ENCODE measurements at places on chromosomes 5 and 9. TPM values are rescaled to one million over a fixed set of nuclear protein-coding genes. Genes with fewer than 3 reads are reported as not detected.

GRCh38 chr9:108040783-108041182 is 551.2 kb upstream of the KLF4 start:
- no peaks in the 10 kb centered on the region for H3K36me3 ChIP-seq
- no peak for DNase-seq
- no peaks in the 10 kb centered on the region for H3K27me3 ChIP-seq
- no peak overlapping the region for H3K4me3 ChIP-seq
- no peak overlapping the region for H3K27ac ChIP-seq

- DNase-seq = no peak
- no peaks in the 10 kb centered on the region for H3K36me3 ChIP-seq
- peaks cover 69% of the 10 kb centered on the region for H3K27me3 ChIP-seq
- no peaks in the 10 kb centered on the region for H3K4me1 ChIP-seq
- H3K27ac ChIP-seq = no peak overlapping the region
- H3K4me3 ChIP-seq = no peak overlapping the region
Measured at GRCh38 chr5:92944337-92944736, 636.7 kb downstream of the NR2F1-AS1 start.

DNA sequence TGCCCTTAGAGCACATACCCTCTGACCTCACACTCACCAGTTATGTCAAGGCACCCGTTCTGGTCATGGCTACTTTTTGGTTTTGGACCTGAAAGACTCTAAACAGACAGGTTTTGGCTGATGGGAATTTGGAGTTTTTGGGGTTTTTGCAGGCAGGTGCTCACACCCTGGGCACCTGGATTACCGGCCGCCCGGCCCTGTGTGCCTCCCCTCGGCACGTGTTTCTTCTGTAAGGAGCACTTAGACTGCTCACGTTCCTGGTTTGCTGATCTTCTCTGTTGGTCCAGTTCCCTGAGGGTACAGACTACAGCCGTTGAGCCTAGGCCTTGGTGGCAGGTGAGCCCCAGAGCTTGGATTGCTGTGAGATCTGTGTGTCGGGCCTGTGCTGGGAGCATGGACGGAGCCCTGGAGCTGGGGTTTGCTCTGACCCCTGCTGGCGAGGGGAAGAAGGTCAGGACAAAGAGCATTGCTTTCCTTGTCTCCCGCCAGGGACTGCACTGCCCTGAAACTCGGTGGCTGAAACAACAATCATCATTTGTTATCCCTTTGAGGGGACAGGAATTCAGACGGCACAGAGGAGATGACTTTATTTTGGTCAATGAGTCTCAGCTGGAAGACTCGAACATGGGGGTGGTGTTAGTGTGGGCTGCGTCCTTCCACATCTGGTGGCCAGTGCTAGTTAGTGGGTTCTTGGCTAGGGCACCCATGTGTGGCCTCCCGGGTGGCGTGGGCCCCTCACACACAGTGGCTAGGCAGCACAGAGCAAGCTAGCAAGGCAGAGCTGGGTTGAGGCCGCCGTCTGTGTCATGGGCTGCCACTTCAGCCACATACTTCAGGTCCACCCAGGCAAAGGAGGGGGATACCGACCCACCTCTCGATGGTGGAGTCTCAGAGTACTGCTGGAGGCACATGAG is 76.4 kb downstream of the EHMT1 start:
- DNase-seq = peak; percentile 72
- no peaks in the 10 kb centered on the region for H3K27me3 ChIP-seq
- no peak overlapping the region for H3K27ac ChIP-seq
- H3K4me3 ChIP-seq = no peak overlapping the region
- no peaks in the 10 kb centered on the region for H3K36me3 ChIP-seq
- peaks cover 3% of the 10 kb centered on the region for H3K4me1 ChIP-seq

DNA sequence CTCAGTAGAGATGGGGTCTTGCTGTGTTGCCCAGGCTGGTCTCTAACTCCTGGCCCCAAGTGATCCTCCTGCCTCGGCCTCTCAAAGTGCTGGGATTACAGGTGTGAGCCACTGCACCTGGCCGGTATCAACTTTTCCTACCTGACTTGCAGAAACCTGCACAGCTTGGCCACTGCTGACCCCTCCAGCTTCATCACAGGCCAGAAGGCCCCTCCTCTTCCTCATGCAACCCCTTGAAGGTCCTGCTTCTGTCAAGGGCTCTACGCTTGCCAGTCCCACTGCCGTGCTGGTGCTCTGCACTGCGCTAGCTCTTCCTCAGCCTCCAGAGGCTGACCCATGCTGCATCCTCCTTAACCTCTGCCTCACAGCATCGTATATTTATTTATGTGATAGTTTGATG is 32.5 kb upstream of the RNU6ATAC start:
- no peak for DNase-seq
- H3K27ac ChIP-seq = no peak overlapping the region
- H3K36me3 ChIP-seq = no peaks in the 10 kb centered on the region
- H3K4me1 ChIP-seq = peaks cover 13% of the 10 kb centered on the region

GRCh38 chr5:38117784-38118479 is 140.4 kb upstream of the EGFLAM start:
- no peak overlapping the region for H3K27ac ChIP-seq

- H3K27me3 ChIP-seq = no peaks in the 10 kb centered on the region
- H3K27ac ChIP-seq = no peak overlapping the region
- DNase-seq = no peak
- H3K4me3 ChIP-seq = no peak overlapping the region
Measured at GRCh38 chr5:56056875-56057274, 62.1 kb upstream of the IL6ST start.

- no peak overlapping the region for H3K4me3 ChIP-seq
- no peak for DNase-seq
Measured at GRCh38 chr9:87359958-87360601, 137.6 kb upstream of the DAPK1 start.

DNA sequence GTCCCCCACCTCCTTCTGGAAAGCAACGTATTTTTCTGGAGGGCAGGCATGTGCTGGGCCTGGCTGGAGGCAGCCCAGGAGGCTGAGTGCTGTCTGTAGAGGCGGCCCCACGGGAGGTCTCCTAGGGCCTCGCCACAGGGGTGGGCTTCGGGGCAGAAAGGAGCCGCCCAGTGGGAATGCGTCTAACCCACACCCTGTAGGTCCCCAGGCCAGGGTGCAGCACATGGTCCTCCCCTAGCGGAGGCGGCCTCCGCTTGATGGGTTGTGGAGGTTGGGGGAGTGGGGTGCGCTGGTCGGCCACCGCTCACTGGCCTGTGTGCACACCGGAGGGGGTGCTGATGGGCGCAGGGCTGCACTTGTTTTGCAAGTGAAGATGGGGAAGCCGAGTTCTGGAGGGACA is 48.3 kb upstream of the UBAC1 start:
- DNase-seq = no peak
- H3K27ac ChIP-seq = no peak overlapping the region
- peaks cover 19% of the 10 kb centered on the region for H3K4me1 ChIP-seq
- no peaks in the 10 kb centered on the region for H3K36me3 ChIP-seq
- no peaks in the 10 kb centered on the region for H3K27me3 ChIP-seq

DNA sequence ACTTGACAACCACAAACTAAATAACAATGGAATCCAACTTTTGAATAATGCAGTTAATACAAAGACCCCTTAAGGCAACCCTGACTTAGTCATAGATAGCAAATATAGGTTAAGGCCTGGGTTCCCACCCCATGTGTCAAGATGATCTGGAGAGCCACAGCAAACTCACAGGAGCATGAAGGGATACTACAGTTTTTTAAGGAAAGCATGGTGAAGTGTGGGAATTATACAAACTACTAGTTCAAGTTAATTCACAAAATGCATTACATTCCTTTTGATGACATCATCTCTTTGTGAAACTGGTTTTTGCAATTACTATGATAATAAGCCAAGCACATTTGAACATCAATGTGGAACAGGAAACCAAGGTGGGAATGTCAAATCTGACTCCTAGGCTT is 50.6 kb downstream of the LHFPL2 start:
- peaks cover 59% of the 10 kb centered on the region for H3K4me1 ChIP-seq
- DNase-seq = no peak
- H3K27me3 ChIP-seq = no peaks in the 10 kb centered on the region
- H3K36me3 ChIP-seq = no peaks in the 10 kb centered on the region

- peak; percentile 68 for DNase-seq
- peaks cover 5% of the 10 kb centered on the region for H3K4me1 ChIP-seq
- H3K4me3 ChIP-seq = no peak overlapping the region
Measured at GRCh38 chr9:128007566-128008138, 26.9 kb upstream of the EEIG1 start.

DNA sequence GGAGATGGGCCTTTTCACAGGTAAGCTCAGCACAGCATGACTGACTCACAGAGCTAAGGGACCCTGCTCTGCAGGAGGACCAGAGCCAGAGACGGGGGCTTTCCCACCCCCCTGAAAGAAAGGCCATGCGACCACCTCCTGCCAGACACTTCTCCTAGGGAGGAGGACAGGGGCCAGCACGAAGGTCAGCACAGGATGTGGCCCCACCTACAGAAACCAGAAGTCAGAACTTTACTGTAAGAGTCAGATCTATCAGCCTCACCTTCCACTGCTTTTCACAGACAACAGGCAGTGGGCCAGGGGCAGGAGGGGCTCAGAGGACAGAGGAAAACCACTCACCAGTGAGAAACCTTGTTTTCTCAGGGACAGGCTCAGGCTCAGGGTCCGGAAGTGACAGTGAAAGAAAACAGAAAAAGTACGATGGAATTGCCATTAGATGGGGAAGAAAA is 37.9 kb downstream of the CCNJL start:
- no peak overlapping the region for H3K4me3 ChIP-seq
- peaks cover 31% of the 10 kb centered on the region for H3K4me1 ChIP-seq
- DNase-seq = no peak
- H3K27me3 ChIP-seq = no peaks in the 10 kb centered on the region
- H3K27ac ChIP-seq = peak overlapping the region; percentile 46

DNA sequence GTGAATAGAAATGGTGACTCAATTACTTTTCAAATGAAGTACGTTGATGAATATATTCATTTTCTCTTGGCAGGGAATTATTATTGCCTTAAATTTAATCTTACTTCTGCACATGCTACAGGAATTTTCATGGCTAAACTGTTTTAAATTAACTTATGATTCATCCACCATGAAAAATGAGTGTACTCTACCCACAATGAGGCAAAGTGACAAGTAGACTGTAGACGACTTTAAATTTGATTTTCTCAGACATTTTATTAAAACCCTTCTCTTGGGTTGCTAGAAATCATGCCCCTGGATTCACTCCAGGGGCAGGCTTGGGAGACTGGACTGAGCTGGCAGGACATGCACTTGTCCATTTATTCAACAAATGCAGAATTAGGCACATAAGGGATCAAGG is 23.5 kb upstream of the ERAP2 start:
- no peaks in the 10 kb centered on the region for H3K27me3 ChIP-seq
- no peak for DNase-seq
- no peaks in the 10 kb centered on the region for H3K4me1 ChIP-seq
- H3K36me3 ChIP-seq = no peaks in the 10 kb centered on the region
- no peak overlapping the region for H3K4me3 ChIP-seq

DNA sequence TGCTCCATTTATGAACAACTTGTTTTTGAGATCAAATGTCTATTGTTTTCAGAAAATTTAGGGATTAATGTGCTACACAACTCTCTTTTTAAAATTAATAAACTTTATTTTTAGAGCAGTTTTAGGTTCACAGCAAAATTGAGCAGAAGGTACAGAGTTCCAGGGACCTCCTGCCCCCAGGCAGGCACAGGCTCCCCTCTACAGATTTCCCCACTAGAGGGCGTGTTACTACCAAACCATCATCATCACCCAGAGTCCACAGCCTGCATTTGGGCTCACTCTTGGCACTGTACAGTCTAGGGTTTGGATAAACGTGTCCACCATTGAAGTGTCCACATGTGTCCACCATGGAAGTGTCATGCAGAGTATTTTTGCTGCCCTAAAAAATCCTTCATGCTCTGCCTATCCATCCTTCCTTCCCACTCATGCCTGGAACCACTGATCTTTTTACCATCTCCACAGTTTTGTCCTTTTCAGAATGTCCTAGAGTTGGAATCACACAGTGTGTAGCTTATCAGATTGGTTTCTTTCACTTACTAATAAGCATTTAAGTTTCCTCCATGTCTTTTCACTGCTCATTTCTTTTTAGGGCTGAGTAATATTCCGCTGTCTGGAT is 61.7 kb downstream of the MRPL36 start:
- H3K4me3 ChIP-seq = no peak overlapping the region
- DNase-seq = peak; percentile 33
- H3K36me3 ChIP-seq = no peaks in the 10 kb centered on the region
- H3K27ac ChIP-seq = no peak overlapping the region
- no peaks in the 10 kb centered on the region for H3K4me1 ChIP-seq
- no peaks in the 10 kb centered on the region for H3K27me3 ChIP-seq

GRCh38 chr9:127033061-127033460 is 89.4 kb downstream of the ANGPTL2 start:
- H3K36me3 ChIP-seq = no peaks in the 10 kb centered on the region
- no peak for DNase-seq
- no peak overlapping the region for H3K4me3 ChIP-seq

DNA sequence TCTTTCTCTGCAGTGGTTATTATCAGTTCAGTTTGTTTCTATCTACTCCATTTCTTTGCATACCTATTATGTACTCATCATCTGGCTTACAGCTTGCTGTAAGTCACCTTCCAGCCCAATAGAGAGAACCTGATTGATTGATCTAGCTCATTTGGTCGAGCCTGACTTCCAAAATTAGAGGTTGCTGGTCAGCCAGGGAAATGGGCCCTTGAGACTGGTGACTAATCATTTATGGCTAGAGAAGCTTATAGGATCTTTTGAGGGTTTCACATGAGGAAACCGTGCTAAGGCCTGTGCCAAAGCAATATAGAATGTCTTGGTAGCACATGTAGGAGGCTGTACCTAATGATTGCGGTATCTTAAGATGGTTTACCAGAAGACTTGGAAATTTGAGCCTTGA is 5.8 kb downstream of the SREK1 start:
- H3K4me1 ChIP-seq = peaks cover 17% of the 10 kb centered on the region
- DNase-seq = no peak
- no peaks in the 10 kb centered on the region for H3K27me3 ChIP-seq
- H3K4me3 ChIP-seq = no peak overlapping the region
- H3K27ac ChIP-seq = no peak overlapping the region

DNA sequence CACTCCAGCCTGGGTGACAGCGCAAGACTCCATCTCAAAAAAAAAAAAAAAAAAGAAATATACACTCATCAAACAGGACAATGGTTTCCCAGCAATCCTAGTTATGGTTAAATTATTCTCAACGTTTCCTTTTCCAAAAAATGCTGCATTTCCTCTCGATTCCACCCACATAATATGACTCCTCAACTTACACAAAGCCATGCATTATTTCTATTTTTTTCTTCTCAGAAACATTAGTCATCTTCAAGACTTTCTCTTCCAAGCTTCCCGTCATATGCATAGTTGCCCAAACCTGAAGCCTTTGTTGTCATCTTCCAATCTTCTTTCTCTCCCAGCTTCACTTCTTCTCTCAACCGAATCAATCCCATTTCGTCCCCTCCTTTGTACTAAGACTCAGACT is 61.4 kb upstream of the RANBP6 start:
- DNase-seq = peak; percentile 73
- H3K4me3 ChIP-seq = no peak overlapping the region
- H3K36me3 ChIP-seq = no peaks in the 10 kb centered on the region
- no peak overlapping the region for H3K27ac ChIP-seq
- peaks cover 16% of the 10 kb centered on the region for H3K4me1 ChIP-seq

- H3K27me3 ChIP-seq = no peaks in the 10 kb centered on the region
- no peaks in the 10 kb centered on the region for H3K4me1 ChIP-seq
- H3K4me3 ChIP-seq = peak overlapping the region; percentile 70
- no peaks in the 10 kb centered on the region for H3K36me3 ChIP-seq
- DNase-seq = no peak
- H3K27ac ChIP-seq = peak overlapping the region; percentile 91
Measured at GRCh38 chr9:125262294-125262991, 817 bp downstream of the GAPVD1 start.

TXNDC8 gene
- not detected for total RNA-seq

SLC35D2 gene
- 22.1 TPM for total RNA-seq

PCDHGA10 gene
- total RNA-seq = 4.5 TPM

CCL27 gene
- 0.77 TPM for total RNA-seq

EXOSC2 gene
- total RNA-seq = 47.4 TPM

RANBP17 gene
- 16.8 TPM for total RNA-seq
